RPMI8226 (cell line): ENCODE measurements at places on chromosomes 2 and 18.

- DNase-seq: no peak
Observed at GRCh38 chr18:3140986-3141639, 78.7 kb downstream of the MYOM1 start.

- DNase-seq: no peak
Observed at GRCh38 chr2:17672583-17673317, 80.9 kb downstream of the SMC6 start.

DNA sequence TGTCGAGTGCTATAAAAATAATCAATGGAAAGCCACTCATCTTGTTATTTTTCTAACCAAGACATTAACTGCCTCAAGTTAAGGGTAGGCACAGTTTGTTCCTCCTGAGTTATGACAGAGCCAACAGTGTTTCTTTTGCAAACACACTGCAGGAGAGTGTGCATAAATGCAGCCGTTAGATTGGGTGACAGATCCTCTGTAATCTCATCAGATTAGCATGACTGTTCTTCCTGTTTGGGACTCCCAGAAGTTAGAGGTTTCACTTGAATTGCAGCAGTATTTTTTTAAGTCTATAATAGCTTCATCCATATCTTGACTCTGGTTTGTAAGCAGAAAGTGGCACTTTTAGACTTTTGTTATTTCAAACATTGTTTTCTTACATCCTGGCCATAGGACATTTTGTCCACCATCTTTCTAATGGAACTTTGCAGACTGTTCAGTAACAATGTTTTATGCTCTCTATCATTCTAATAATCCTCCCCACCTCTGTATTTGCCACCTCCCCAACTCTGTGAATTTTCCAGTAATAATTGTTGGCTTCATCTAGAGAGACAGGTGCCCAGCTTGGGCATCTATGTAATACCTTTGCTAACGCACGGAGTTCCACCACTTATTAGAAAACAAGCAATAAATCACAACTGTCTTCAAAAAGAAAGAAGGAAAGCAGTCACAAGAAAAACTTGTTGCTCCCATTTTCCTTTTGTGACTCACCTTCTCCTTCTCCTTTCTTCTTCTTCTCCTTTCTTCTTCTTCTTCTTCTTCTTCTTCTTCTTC, 560.0 kb downstream of the ADCYAP1 start:
- DNase-seq: no peak

DNA sequence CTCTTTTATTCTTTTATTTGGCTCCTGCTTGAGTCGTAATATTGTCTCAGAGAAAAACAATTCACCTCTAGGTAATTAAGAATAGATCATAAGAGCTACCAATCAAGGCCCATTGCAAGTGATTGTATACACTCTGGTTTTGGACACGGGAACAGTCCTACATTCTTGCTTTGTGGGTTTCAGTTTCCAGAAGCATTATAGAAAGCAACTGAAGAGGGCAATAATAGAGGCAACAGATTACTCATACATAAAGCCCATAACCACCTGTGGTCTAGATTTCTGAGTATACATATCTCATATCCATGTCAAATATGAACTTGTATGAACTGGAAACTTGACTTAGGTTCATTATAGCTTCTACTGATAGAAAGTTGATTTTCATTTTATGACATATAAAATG, 65.4 kb downstream of the DIS3L2 start:
- no peak for DNase-seq

DNA sequence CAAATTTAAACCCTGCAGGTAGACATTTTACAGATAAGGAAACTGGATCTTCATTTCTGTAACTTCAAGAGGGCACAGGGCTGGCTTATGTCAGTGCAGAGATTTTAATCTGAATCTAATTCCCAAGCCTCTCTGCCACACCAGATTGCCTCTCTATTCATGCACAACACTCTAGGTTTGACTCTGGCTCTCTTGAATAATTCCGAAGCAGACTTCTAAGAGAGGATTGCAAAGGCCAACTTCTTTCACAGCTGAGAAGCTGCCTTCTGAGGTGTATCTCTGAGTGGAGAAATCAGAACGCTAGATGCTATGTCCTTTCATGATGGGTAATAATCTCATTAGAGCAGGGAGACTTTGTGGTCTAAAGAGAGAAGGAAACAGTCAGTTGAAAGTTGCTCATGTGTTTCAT, 20.1 kb upstream of the MGAT5 start:
- DNase-seq: no peak

DNA sequence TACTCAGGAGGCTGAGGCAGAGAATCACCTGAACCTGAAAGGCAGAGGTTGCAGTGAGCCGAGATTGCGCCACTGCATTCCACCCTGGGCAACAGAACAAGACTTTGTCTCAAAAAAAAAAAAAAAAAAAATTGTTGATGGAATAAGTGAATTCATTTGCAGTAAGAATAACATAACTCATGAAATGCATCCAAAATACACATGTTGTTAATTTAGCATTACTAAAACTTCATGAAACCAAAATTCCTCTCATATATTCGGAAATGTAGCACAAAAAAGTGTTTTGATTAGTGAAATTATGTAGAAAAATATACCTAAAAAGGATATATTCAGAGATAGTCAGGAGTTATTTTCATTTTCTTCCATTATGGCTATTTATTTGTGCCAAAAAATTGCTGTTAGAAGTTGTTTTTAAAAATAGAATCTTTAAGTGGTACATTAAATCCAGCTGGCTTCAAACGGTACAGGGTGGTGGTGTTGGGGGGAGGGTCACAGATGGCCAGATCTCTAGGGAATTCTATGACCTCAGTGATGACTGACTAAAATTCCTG, 78.2 kb upstream of the UGP2 start:
- DNase-seq: no peak

- DNase-seq: no peak
Observed at GRCh38 chr2:71791061-71791450, 337.7 kb downstream of the DYSF start.

DNA sequence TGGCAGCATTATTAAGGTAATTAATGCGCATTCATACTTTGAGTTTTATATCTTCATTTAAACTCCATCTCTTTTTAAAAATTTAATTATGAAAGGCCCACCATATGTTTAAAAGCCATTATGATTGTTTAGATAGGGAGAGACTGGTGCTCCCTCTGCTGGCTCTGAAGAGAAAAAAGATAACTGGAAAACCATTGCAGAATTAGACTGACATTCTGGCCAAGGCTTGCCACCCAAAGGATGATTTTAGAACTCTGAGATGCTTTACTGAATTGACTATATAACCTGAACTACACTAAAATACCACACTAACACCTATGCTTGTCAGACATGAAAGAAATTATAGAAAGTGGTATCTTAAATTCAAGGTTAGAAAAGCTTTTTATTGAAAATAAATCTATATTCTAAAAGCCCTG, 127.6 kb upstream of the SPOPL start:
- DNase-seq: peak; percentile 17

GRCh38 chr18:58761241-58761969, 90.1 kb downstream of the MALT1 start:
- DNase-seq: peak; percentile 95
